ENCODE measurements at places on chromosomes 12 and 14.

- DNase-seq: no peak
Observed at GRCh38 chr14:101336183-101336582, 225.1 kb upstream of the DIO3 start.

DNA sequence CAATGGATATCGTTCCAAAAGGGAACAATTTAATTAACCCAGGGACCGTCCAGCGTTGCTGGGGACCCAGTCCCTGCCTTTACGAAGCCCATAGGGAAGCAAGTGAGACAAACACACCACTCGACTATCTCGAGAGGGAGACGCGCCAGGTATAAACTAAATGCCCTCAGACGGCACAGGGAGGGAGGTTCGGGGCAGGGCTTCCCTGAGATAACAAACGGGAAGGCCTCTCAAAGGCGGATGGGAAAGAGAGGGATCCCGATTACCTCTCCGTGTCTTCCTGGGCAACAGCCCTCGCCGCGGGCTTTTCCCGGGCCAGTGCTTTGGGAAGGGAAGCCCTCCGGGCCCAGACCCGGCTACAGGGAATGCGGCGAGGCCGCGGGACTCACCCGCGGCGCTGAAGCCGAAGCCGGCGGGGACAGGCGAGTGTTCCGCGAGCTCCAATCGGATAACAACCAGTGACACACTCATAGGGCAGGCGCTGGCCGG, 390 bp downstream of the BRAP start:
- no peak for DNase-seq

DNA sequence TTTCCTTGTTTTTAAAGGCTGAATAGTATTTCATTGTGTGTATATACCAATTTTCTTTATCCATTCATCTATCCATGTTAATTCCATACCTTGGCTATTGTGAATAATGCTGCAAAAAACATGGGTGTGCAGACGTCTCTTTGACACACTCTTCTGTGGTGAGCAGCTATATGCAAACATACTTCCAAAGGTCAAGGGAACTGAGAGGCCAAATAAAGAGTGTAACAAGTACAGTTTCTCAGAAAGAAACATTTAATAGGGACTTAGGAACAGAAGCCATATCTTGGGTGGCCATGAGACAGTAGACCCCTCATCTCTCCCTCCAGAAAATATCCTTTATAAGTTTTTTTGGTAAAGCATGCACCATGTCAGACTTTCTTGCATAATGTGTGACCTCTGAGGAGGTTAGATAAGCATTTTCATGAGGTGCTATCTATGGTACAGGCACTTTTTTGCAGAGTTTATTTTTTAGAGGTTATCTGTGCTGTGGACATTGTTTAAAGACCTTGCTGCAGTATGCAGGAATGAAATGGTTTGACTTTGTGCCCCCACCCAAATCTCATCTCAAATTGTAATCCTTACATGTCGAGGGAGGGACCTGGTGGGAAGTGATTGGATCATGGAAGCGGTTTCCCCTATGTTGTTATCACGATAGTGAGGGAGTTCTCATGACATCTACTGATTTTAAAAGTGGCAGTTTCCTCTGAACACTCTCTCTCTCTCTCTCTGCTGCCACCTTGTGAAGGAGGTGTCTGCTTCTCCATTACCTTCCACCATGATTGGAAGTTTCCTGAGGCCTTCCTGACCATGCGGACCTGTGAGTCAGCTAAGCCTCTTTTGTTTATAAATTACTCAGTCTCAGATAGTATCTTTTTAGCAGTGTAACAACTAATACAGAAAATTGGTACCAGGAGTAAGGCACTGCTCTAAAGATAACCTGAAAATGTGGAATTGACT, 1202.3 kb downstream of the GALC start:
- DNase-seq: no peak

- DNase-seq: no peak
Observed at GRCh38 chr12:8226355-8226754, 1.1 kb downstream of the FAM90A1 start.

DNA sequence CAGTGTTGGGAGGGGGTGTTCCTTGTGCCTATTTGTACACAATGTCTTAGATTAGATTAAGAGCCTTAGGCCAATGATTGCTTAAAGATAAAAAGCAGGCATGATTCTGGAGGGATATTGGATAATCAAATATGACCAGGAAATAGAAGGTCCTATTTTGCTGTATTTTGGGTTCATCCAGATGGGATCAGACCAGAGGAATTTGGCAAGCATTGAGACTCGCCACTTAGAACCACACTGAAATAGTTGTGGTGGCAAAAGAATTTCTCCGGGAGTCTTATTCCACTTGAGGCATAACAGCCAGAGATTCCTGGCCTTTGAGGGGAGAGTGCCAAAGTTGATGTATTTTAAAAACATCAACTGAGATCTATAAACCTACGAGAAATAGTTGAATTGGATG, 327.2 kb downstream of the RAD51B start:
- DNase-seq: no peak

- DNase-seq: no peak
Observed at GRCh38 chr14:105917933-105918436, 391.6 kb downstream of the TMEM121 start.

GRCh38 chr12:11685316-11685715, 35.8 kb downstream of the ETV6 start:
- no peak for DNase-seq

DNA sequence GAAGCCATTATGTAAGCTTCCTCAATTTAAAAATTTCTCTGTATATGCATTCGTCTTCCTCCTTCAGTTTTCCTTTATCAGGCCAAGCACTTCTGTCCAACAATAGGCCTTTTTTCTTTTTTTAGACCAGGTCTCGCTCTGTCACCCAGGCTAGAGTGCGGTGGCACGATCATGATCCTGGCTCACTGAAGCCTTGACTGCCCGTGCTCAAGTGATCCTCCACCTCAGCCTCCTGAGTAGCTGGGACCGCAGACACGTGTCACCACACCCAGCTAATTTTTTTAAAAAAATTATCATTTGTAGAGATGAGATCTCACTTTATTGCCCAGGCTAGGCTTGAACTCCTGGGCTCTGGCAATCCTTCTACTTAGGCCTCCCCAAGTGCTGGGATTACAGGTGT, 25.8 kb downstream of the TAOK3 start:
- DNase-seq: no peak

DNA sequence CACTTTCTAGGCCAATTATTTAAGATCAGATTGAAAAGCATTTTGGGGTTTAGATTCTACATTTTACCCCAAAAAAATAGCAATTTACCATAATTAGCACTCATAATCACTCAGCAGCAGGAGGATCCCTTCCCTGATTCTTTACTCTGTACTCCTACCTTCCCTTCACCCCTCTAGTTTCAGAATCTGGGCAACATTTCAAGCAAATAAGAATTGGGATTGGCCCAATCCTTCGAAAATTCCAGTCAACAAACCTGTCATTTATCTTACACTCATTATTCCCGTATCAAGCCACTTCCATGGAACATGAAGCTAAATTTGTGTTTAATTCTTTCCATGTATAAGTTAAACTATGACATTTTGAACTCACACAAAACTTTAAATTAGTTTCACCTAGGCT, 349.1 kb upstream of the USP15 start:
- DNase-seq: no peak

DNA sequence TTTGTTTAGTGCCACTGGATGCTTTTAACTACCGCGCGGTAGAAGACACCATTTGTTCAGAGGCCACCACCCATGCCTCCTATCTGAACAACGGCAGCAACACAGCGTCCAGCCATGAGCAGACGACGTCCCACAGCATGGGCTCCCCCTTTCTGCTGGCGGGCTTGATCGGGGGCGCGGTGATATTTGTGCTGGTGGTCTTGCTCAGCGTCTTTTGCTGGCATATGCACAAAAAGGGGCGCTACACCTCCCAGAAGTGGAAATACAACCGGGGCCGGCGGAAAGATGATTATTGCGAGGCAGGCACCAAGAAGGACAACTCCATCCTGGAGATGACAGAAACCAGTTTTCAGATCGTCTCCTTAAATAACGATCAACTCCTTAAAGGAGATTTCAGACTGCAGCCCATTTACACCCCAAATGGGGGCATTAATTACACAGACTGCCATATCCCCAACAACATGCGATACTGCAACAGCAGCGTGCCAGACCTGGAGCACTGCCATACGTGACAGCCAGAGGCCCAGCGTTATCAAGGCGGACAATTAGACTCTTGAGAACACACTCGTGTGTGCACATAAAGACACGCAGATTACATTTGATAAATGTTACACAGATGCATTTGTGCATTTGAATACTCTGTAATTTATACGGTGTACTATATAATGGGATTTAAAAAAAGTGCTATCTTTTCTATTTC, 93.2 kb downstream of the FLRT2 start:
- DNase-seq: no peak

GRCh38 chr14:81980601-81981306, 447.1 kb upstream of the SEL1L start:
- no peak for DNase-seq

DNA sequence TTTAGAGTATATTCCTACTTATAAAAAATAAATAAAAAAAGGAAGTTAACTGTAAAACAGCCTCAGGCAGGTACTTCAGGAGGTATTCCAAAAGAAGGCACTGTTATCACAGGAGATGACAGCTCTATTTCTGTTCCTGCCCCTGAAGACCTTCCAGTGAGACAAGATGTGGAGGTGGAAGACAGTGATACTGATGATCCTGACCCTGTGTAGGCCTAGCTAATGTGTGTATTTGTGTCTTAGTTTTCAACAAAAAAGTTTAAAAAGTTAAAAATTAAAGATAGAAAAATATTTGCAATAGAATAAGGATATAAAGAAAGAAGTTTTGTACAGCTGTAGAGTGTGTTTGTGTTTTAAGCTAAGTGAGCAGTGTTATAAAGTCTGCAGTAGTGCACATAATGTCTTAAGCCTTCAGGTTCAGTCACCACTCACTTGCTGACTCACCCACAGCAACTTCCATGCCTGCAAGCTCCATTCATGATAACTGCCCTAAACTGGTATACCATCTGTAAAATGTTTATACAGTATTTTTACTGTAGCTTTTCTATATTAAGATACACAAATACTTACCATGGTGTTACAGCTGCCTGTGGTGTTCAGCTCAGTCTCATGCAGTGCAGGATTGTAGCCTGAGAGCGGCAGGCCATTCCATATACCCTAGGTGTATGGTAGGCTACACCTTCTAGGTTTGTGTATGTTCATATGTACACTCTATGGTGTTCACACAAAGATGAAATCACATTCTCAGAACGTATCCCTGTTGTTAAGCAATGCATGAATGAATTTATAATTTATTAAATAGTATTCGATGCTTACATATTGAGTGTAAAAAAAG, 121.1 kb downstream of the ANO6 start:
- no peak for DNase-seq

DNA sequence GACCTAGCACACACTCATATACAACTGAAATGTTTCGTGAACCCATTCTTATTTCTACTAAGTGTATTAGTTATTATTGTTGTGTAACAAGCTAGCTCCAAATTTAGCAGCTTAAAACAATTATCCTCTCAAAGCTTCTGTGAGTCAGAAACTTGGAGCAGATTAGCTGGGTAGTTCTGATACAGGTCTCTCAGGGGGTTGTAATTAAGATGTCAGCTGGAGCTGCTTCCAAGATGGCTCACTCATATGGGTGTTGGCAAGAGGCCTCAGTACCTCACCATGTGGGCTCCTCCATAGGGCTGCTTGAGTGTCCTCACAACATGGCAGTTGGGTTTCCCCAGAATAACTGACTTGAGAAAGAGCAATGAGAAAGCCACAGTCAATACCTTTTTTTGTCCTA, 9.8 kb downstream of the GPR135 start:
- DNase-seq: no peak

DNA sequence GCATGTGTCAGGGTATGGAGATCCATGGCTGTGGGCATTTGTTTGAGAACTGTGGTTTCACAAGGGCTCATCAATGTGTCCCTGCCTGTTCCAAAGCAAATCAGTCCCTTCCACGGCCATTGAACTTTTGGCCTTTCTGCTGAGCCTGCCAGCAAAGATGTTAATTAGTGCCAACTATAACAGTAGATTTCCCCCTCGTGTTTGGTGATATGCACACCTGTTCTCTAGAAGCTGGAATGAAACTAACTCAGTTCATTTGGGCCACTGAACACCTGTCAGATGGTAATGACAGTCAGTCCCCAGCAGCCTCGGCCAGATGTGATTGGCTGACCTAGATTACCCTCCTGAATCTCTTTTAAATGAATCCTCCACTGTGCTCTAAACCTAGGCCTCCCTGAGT, 43.2 kb downstream of the IRAK3 start:
- no peak for DNase-seq

GRCh38 chr12:117018276-117018675, 80.9 kb downstream of the TESC start:
- DNase-seq: no peak

DNA sequence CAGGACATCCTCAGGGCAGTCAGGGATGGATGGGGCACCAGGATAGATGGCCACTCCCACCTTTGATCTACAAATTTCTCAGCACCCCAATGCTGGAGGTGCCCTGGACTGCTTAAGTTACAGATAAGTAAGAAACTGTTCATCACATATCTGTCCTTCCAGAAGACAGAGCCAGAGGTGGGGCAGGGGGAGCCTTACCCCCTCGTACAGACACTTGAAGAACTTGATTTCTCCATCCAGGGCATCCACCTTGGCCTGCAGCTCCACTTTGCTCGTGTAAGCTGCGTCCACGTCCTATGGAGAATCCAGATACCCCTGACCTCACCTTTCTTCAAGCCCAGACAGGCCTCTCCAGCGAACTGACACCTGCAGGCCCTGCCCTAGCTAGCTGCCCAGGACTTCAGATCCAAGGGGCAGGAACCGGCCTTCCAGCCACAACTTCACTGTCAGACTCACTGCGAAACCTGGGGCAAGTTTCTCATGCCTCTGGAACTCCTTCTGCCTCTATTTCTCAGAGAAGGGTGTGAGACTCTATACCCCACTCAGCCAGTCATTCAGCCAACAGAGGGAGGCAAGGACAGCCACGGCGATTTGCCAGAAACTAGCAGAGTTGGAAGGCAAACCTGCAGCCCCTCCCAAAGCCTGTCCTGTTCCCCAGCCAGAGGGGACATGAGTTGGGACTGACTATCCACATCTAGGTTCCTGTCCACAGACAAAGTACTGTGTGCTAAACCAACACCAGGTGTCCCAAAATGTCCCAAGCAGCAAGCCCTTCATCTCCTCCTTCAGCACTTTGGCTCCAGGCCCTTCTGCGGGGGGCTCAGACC, 3.8 kb downstream of the KRT73 start:
- peak; percentile 5 for DNase-seq

- DNase-seq: no peak
Observed at GRCh38 chr12:3332188-3332587, 158.8 kb upstream of the PRMT8 start.

DNA sequence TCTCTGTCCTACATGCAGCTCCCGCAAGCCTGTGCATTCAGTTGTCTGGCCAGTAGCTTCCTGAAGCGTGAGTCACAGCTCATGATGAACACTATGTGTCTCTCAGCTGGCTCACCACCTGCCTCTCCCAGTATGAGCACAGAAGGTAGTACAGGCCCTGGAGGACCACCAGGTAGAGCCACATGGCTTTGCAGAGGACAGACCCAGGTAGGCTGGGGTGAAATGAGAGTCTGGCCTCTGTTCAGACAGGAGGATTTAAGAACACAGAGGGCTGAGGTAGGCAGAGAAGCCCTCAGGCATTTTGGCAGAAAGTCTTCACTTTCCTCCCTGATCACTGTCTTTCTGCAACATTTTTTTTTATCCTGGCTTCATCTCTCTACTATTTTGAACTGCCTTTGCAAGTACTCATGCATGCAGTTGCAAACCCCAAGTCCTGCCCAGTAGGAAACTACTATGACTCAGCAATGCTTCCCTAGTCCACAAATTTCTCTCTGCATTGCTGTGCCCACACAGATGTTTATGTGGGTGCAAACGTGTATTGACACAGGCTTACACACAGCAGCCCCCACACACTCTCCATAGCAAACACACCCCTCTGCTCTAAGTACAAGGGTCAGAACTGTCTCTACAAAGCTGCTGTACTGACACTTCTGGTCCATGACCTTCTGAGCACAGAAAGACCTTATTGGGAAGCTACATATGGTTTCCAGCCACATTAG, 7.2 kb upstream of the SDR9C7 start:
- DNase-seq: no peak
